ENCODE measurements at places on chromosomes 1 and 21.

GRCh38 chr1:150008699-150009098 is 1.8 kb downstream of the OTUD7B start:
- DNase-seq: no peak

DNA sequence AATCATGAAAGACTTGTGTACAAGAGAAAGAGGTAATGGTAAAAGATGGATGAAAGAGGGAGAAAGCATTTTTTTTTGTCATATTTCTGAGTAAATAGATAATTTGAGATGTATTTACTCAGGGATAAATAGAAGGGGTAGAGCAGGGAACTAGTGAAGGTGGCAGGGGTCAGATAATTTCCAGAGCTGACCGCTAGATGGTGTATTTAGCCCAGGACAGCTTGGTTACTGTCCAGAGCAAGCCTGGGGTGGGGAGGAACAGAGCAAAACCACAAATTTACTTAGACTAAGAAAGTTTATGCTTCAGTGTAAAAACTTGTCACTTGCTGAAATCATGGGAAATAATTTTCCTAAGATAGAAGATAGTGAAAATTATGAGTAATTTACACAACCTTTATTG is 91.5 kb downstream of the XCL2 start:
- no peak for DNase-seq

DNA sequence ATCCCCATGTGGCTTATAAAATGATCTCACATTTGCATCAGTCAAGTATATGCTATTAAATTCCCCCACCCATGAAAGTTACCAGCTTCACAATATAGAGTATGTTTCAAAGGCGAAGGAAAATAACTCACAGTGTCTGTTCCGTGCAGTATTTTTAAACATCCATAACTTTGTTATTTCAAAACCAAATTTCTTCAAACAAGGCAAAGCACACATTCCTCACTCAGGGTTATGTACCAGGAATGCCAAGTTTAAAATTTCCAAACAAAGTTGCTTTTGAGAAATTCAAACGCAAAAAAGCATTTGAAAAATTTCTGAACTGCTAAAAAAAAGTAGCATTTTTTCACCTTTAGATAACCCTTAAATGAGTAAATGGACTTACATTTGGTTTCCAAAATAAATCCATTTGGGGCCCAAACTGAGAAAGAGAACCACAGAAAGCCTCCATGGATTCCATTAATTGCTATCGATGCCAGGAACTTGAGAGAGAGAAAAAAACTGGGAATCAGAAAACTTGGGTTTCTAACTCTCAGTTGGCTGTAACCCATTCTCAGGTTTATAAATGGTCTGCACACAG is 149.5 kb downstream of the SLC30A10 start:
- no peak for DNase-seq

DNA sequence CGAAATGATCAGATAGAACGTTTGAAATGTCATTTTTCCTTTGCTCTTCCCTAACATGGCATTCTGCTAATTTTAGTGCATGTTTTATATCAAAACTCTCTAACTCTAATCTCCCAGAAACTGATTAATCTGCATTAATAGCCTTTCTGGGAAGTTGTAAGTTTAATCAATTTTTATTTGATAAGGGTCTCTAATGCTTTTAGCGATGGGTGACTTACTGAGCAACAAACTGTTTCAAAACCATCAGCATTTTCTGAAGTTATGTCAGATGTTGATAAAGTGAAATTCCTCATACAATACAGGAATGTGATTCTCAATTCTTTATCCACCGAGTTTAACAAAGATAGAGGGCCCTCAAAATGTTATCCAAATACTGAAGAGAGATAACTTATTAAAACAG is 431.6 kb upstream of the CXADR start:
- DNase-seq: no peak

- no peak for DNase-seq
Observed at GRCh38 chr1:243287123-243287460, 31.3 kb downstream of the SDCCAG8 start.

DNA sequence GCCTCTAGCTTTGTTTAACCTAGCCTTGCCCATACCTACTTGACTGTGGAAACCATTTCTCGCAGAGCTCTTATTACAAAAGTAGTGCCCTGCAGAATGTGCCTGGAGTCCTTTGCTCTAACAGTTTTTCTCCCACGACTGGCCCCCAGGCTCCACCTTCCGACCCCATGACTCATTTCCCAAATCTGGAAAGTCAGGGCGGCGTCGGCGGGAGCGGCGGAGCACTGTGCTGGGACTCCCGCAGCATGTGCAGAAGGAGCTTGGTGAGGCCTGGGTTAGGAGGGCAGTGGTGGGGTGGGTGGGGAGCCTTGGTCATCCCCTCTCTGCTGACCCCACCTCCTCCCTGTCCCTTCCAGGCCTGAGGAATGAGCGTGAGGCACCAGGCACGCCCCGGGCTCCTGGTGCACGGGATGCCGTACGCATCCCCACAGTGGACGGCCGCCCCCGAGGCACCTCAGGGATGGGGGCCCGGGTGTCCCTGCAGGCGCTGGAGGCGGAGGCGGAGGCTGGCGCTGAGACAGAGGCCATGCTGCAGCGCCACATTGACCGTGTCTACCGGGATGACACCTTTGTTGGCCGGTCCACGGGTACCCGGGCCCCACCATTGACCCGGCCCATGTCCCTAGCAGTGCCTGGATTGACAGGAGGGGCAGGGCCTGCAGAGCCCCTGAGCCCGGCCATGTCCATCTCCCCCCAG is 47.5 kb downstream of the YARS1 start:
- no peak for DNase-seq

GRCh38 chr1:24043345-24044032 is 63.4 kb upstream of the SRSF10 start:
- no peak for DNase-seq

DNA sequence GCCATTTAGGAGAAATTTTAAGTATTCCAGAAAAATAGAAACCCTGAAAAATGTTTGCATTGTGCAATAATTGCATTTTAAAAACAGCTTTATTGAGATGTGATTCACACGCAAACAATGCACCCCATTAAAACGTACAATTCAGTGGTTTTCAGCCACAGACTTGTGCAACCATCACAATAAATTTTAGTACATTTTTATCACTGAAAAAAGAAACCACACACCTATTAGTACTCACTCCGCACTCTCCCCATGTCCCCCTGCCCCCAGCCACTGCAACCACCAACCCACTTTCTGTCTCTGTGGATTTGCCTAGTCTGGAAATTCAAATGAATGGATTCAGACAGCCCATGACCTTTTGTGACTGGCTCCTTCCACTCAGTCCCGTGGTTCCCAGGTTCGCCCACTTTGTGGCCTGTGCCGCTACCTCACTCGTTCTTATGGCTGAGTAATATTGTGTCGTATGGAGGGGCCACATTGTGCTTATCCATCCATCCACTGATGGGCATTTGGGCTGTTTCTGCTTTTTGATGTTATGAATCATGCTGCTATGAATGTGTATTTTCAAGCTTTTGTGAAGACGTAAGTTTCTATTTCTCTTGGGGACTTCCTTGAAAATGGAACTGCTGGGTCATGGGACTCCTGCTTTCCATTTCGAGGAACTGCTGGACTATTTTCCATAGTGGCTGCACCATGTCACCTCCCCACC is 147.7 kb upstream of the ARHGEF16 start:
- no peak for DNase-seq
